ENCODE measurements at places on chromosomes 16 and 17.

DNA sequence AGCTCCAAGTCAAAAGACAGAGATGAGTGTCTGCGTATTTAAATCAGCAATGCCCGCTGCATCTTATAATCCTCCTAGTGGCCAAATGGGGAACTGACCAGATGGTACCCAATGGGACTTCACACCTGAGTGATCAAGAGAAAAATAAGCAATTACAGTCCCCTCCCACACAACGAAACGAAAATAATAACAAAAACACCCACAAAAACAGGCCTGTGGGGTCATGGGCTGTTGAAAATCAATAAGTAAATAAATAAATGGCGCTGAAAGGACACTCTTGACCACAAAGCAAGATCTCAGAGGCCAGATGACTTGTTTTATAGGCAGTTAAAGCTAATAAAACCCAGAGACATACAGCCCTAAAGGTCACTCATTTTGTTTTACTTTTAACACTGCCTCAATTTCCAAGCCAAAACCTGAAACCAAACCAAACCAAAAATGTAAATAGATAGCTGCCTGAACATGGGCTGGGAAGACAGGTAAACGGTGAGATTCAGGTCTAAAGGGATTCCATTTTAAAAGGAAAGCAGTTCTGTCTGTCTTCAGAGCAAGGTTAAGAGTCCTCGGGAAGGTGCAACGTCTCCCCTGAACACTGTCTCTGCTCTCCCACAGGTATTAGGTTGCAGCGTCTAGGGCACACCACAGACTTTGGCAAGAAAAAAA, 1.3 kb downstream of the ZNF821 start:
- no peak for DNase-seq

- DNase-seq: no peak
Observed at GRCh38 chr17:72646176-72646575, 446.3 kb downstream of the SLC39A11 start.

DNA sequence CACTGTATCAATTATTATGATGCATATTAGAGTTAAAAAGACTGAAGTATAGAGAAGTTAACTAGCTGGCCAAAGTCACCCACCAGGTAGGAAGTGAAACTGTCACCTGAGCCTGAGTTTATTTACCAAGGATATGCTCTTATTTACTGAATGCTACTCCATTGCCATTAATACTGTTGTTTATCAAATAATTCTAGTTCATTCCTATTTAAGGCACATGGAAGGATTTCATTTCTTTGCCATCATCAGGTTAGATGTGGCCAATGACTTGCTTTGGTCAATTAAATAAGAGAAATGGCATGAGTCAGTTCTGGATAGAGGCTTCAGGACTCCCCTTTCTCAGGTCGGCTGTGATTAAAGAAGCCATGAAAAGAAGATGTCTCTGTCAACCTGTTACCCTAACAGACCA, 169.6 kb downstream of the KCNJ2 start:
- DNase-seq: no peak

DNA sequence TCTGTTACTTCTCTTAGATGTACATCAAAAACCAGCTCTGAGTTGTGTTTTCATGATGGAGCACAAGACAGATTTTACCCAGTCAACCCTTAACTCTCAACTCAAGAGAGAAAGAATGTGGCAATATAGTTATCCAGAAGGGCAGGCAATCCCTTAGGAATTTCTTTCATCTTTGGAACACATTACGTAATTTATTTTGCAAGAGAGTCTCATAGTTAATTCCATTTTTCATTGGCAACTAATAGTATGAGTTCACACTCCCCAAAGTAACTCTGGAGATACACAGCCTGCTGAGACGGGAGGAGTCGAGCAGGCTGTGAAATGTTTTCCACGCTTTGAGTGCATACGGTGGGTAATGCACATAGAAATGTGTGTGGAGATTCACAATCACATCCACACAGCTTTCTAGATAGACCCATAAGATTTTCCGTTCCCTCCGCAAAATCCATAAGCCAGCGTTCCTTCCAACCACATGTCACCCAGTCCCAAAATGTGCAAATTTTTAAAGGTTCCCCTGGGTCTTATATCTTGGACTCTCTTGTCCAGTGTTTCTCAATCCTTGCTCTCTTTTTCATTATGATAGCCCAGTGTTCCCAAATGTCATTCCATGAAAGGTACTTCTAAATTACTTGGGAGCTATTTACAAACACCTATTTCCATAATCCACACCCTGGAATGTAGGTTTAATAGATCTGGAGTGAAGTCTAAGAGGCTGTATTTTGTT, 8.4 kb upstream of the CDRT4 start:
- no peak for DNase-seq

DNA sequence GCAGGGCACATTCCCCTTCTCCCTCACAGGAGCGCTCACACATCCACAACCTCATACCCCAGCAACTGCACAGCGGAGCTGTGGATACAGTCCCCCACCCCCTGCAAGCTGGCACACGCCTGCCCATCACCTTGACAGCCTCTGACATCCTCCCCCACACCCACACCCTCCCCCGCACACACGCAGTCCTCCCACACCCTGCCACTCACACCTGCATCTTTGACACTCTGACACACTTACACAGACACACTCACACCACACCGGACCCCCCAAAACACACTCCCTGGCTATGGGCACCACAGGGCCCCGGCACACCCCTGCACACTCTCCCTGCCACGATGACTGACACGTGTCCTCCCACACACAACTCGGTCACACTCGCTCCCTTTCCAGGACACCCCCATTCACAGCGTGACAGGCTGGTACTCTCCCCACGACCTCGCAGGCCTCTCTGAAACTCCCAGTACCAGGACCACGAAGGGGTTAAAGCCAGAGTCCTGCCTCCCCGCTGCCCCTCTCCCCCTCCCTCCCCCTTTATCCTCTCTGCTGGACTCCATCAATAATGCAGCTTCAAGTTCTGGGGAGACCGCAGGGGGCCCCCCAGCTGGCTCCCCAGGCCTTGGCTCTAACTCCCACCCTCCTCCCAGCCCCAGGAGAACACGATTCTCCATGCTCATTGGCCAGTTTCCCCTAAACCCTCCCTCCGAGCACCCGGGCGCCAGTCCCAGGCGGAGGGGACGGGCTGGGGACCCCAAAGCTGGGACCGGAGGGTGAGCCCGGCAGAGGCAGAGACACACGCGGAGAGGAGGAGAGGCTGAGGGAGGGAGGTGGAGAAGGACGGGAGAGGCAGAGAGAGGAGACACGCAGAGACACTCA, at the start of gene PPP1R1B:
TSS of gene PPP1R1B (plus strand) at position 782 of the 876 bp plus-strand sequence. CDS start 441 bp downstream, outside the sequence.
- DNase-seq: no peak

- DNase-seq: no peak
Observed at GRCh38 chr16:58045096-58045495, 19.5 kb downstream of the MMP15 start.

DNA sequence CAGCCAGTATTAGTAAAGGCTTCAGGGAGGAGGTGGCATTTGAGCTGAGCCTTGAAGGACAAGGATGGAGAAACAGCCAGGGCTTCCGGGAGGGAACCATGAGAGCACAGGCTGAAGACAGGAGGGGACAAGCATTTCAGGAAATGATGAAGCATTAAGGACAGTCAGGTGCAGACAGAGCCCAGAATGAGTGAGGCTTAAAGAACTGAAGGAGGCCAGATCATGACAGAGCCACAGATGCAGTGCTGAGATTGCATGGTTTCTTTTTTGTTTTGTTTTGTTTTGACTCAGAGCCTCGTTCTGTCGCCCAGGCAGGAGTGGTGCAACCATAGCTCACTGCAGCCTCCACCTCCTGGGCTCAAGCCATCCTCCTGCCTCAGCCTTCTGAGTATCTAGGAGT, 211.5 kb downstream of the SOX9 start:
- no peak for DNase-seq

DNA sequence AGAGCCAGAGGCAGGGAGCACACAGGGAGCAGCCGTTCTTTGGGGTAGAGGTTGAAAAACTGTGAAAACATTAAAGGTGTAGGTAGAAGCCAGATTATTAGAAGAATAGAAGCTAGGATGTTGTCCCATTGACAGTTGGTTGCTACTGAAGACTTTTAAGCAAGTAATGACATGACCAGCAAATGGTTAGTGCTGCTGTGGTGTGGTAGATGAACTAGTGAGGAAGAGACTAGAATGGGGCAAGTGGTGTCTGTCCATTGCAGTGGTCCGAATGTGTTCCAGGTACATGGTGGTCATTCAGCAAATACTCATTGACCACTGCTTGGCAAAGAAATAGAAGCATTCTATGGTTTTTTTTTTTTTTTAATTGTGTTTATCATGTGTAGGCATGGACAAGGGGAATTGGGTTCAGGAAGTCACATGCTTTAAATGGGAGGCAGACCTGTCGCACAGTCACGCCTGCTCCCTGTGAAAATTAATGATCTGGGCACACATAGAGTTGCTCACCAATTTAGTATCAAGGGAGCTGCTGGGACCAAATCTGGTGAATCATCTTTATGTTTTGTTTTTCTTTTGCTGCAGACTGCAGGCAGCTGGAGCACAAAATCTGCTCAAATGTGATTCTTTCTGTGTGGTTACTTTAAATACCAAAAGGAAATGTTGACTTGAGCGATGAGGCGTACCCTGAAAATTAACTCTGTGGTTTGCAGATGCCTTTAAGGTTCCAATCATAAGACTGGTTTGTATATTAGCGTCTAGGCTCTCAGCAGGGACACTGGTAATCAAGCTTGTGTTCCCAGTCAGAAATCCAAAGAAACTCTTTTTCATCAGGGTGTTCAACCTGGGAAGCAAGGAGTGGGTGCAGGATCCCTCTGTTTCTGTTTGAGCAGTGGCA, 30.7 kb downstream of the YPEL2 start:
- DNase-seq: peak; percentile 73

GRCh38 chr17:9367156-9367555, 208.5 kb downstream of the STX8 start:
- no peak for DNase-seq

DNA sequence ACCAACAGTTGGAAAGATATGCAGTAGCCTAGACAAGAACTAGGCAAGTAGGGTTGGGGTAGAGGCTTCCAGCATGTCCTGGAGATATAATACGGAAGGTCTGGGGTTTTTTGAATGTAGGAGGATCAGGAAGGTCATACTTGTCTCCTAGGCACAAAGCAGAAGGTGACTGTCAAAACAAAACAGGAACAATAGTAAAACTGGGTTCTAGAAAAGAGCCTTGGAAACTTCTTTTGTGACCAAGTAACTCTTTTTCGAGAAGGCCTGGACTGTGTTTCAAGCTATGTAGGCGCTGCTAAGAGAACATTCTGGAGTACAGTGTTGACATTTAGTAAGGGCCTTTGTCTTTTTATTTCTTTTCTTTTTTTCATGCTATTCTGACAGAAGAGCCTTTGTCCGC, 26.9 kb upstream of the TENT4B start:
- DNase-seq: no peak

DNA sequence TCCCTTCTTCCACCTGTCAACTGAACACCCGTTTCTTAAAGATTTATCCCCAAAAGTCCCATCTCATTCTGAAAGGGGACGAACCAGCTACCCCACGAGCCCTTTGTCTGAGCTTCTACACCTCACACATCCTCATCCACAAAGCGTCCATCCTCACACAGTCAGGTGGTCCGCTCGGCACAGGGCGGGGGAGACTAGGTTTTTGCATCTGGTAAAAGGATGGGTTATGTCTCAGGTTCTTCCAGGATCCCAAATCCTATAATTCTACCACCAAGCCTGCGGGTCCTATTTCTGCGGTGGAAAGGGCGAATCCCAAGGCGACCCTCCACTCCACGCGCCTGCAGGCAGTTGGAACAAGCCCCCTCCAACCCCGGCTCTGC, 458 bp downstream of the GFOD2 start:
- no peak for DNase-seq

- DNase-seq: no peak
Observed at GRCh38 chr16:25038239-25038954, 23.2 kb upstream of the ARHGAP17 start.

- no peak for DNase-seq
Observed at GRCh38 chr17:44074231-44074910, 3.8 kb downstream of the G6PC3 start.

- DNase-seq: no peak
Observed at GRCh38 chr17:76523084-76524037, 14.1 kb downstream of the CYGB start.

DNA sequence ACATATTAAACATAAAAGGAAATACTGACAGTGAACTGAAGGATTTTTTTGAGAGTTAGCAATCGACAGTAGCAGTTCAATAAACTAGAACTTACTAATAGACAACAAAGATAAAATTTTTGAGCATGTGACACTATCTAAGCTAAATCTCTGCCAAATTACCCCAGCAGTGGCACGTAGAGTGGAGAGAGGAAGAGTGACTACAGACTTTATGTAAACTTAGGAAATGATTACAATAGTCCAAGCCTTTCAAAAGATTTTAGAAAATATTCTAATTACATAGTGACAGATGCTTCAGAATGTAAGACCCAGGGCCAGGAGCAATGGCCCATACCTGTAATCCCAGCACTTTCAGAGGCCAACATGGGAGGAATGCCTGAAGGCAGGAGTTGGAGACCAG, 52.4 kb downstream of the CFDP1 start:
- DNase-seq: no peak

- DNase-seq: no peak
Observed at GRCh38 chr17:74921026-74921681, 1.9 kb downstream of the USH1G start.

GRCh38 chr17:68954146-68954896, 871 bp downstream of the ABCA8 start:
- no peak for DNase-seq

GRCh38 chr16:9049241-9049640, 42.2 kb upstream of the HAPSTR1 start:
- DNase-seq: peak; percentile 69

DNA sequence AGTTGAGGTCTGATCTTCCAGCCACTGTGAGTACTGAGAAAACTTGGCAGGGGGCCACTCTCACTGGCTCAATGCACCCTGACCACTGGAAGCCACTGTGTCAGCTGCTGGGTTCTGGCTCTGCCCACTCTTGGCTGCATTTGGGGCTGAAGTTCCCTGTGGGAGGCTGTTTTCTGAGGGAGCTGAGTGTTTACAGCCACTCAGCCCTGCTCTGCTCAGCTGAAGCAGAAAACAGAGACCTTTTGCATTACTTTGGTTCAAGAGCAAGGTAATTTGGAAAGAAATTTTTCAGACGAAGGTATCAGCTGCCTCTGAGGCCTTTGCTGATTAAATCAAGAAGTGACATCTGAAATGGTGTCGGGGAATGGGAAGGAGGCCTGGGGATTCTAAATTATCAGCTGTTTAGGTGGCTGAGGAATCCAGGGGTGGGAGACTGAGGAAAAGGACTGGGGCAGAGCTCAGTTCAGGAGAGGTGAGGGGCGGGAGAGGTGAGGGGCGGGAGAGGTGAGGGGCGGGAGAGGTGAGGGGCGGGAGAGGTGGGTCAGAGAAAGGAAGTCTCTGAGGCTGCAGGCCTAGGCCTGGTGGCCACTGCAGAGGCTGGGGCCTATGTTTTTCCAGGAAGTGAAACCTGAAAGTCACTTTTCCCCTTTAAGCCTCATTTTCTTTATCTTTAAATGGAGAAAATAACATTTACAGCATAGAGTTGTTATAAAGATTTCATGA, at the start of gene ACSM5:
TSS of gene ACSM5 (plus strand) at position 137 of the 723 bp plus-strand sequence. CDS start 1,951 bp downstream, outside the sequence.
- DNase-seq: no peak

- DNase-seq: no peak
Observed at GRCh38 chr16:55499281-55499680, 9.6 kb upstream of the LPCAT2 start.

- DNase-seq: peak; percentile 65
Observed at GRCh38 chr17:20262226-20263114, 204.9 kb downstream of the LGALS9B start.

GRCh38 chr16:29022196-29022595, 37.3 kb downstream of the LAT start:
- DNase-seq: no peak

GRCh38 chr17:42285346-42286050, 2.8 kb upstream of the STAT5A start:
- DNase-seq: no peak

- no peak for DNase-seq
Observed at GRCh38 chr17:70086516-70086915, 11.5 kb downstream of the KCNJ16 start.
